Fibroblast of the aortic adventitia (primary cell): ENCODE measurements at places on chromosomes 1 and 21.

DNA sequence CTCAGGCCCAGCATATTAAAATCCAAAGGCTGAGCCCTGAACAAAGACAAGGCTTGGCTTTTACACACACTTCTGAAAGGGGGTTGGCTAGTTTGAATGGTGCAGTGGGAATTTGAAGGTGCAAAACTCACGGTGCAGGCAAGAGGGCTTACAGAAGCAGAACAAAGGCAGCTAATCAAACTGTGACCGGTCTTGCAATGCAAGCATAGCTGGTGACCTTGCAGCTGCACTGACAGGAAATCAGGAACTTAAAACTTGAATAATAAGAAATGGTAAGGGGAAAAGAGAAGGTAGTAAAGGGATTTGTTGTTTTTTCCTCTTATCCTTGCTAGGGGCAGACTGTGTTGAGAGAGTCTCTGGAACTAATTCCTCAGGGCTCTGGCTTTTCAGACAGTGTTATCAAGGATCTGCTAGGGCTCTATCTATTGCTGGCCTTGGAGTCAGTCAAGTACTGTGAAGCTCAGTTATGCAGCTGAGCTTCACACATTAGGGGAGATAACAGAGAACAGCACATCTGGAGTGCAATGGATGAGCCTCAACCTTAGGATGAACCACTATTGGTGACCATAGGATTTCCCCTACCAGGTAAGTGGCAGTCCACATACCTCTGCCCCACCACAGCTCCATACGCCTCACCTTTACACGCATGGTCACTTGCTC, 97.6 kb downstream of the PPIAL4G start:
- DNase-seq, result no peak

DNA sequence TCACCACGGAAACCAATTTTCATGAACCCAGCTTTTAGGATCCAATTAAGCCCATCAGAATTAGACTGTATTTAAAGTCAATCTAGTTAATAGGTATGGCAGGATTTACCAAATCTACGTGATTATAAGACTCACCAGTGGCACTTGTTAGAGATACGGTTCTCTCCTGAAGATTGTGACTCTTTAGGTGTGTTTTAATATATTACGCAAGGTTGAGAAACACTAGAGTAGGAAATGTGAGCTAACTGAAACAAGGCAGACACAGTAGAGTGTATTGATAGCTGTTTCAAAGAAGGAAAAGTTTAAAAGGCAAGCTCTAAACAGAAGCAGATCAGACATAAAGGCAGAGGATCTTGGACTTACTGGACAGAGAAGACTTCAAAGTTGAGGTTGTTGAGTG, 11.2 kb upstream of the RPE65 start:
- no peak for DNase-seq

- no peak for DNase-seq
Measured at GRCh38 chr1:32937061-32937460, 27.5 kb downstream of the RNF19B start.

- DNase-seq, result peak; percentile 25
Measured at GRCh38 chr1:186849826-186850225, 21.1 kb downstream of the PLA2G4A start.

GRCh38 chr1:1067860-1068516, 6.1 kb downstream of the RNF223 start:
- DNase-seq, result no peak
